ENCODE measurements at places on chromosomes 12 and 14.

DNA sequence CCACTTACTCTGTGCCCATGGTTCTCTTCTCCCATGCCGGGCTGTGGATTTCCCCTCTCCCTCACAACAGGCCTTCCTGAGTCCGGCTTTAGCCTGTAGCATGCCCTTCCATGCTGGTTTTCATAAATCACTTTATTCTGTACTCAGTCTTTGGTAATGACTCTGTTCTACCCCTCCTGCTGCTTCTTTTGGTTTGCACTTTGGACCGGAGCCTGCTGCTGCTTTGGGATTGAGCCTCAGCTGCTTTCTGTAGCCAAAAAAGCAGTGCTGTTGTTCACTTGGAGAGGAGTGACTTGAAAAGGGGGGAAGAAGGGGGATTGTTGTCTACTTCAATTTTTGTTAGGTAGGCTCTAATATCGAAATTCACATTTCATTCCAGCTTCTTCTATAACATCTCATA is 8.5 kb upstream of the SLC6A13 start:
- no peak for DNase-seq

DNA sequence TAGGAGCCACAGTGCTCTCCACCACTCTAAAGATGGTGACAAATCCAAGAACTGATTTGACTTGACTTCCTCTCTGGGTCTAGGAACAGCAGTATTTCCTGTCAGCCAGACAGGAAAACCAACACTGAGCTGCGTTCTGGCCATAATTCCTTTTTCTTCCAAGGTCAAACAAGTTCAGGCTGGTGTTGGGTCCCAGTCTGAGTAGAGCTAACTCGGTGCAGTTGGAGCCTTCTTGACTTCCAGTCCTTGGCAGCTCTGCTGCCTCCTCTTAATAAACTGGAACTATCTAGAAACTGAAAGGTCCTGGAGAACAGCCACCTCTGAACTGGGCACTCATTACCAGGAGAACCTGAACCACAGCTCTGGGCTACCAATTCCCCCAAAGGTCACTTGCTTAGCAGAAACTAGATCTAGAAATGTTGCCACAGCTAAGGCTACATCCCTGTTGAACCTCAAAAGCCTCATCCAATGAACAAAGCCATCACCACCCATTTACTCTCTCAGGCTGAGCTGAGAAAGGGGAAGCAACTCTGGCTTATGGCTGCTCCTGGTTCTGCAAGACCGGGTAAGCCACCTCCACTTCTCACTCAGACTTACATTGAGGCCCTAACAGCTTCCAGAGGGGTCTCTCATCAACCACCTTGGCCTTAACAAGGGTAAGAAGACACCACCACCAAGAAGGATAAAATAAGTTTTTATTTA is 27.7 kb downstream of the MAX start:
- no peak for DNase-seq

- DNase-seq: no peak
Observed at GRCh38 chr12:58703866-58704265, 216.4 kb downstream of the LRIG3 start.

- no peak for DNase-seq
Observed at GRCh38 chr12:52232203-52232673, 805 bp upstream of the KRT7 start.

- DNase-seq: no peak
Observed at GRCh38 chr12:54028314-54029201, at the start of gene HOXC6. TSS of gene HOXC6 (plus strand) at chr12:54028440. CDS start at chr12:54028522, 82 bp downstream.

- DNase-seq: peak; percentile 64
Observed at GRCh38 chr12:47903151-47903611, 1.6 kb downstream of the VDR start.

- DNase-seq: no peak
Observed at GRCh38 chr14:22811722-22812121, 3.5 kb downstream of the SLC7A7 start.

DNA sequence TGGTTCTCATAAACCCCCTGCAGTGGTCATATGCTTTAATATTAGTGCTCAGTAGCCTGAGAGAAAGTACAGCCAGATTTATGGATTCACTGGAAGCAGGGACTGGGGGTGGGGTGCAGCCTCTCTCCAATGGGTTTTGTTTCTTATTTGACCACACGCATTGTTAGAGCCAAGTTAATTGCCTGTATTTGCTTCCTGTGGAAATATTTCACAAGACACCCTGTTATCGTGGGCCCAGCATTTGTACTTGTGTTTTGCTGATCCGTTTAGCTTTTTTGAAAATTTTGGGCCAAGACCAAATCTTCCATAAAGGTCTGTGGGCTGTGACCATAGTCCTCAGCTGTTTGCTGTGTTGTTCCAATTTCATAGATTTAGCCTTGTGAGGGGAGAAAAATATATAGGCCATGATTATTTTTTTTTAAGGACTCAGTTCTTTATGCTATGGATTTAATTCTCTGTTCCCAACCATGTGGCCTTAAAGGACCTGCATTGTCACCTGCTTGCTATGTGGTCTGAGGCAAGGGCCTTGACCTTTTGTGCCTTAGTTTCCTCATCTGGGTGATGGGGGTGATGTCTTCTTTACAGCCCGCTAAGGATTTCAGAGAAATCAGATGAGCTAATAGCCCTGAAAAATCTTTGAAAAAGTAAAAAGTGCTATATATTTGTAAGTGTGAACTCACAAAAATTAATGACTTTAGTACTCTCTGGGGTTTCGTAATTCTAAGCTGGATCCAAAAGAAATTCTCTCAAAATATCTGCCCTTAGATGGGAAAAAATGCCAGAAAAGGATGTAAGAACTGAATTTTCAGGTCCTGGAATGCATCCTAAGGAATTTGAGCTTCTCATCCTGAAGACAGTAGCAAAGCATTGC is 370.2 kb downstream of the DPF3 start:
- no peak for DNase-seq

- no peak for DNase-seq
Observed at GRCh38 chr12:48142818-48143674, 14.3 kb downstream of the ASB8 start.

All from activated CD4-positive, alpha-beta T cell treated with anti-CD3 and anti-CD28 coated beads for 36 hours (primary cell).